CD14-positive monocyte (primary cell): ENCODE measurements at places on chromosomes 1 and 21. TPM values are rescaled to one million over a fixed set of nuclear protein-coding genes. Genes with fewer than 3 reads are reported as not detected.

The FCRLB gene
- 0.39 TPM for polyA plus RNA-seq

The MRPL9 gene
- polyA plus RNA-seq: 20.7 and 25.6 TPM in 2 replicates

The SYNC gene
- polyA plus RNA-seq: 0.03 TPM in 1 of 2 replicates, not detected in the other

DNA sequence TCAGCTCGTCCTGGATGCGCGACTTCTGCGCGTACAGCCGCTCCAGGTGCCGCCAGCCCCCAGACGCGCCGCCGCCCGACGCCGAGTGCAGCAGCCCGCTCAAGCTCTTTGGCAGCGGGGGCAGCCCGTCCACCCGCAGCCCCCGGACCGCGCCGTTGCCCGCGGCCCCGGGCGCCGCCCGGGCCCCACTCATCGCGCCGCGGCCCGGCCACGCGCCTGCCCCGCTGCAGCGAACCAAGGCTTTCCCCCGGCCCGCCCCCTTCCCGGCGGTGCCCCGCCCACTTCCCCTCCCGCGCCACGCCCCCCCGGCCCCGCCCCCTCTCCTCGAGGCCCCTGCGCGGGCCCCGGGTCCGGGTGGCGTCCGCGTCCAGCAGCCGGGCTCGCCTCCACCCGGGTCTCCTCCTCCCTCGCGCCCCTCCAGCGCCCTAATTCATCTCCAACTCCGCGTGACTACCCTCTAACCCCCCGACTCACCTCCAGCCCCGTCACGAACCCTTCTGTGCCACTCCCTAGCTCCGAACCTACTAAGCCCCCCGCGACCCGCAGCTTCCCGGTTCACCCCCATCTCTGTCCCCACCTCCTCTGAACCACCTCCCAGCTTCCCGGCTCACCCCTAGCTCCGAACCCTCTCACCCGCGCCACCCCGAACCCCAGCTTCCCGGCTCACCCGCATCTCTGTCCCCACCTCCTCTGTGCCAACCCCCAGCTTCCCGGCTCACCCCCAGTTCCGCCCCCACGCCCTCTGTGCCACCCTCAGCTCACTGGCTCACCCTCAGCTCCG is at the start of gene FAM89A:
Gene FAM89A, minus strand, starts transcription at position 236 of the 781 bp plus-strand sequence. Its CDS starts 43 bp downstream, at position 193.
- H3K27ac ChIP-seq: no peak within 1 kb of the TSS
- peaks cover 13% of the 10 kb centered on the region for H3K27me3 ChIP-seq
- DNase-seq: peak; percentile 34
- peaks cover 35% of the 10 kb centered on the region for H3K4me1 ChIP-seq
- H3K4me3 ChIP-seq: peak within 1 kb of the TSS; percentile 78

DNA sequence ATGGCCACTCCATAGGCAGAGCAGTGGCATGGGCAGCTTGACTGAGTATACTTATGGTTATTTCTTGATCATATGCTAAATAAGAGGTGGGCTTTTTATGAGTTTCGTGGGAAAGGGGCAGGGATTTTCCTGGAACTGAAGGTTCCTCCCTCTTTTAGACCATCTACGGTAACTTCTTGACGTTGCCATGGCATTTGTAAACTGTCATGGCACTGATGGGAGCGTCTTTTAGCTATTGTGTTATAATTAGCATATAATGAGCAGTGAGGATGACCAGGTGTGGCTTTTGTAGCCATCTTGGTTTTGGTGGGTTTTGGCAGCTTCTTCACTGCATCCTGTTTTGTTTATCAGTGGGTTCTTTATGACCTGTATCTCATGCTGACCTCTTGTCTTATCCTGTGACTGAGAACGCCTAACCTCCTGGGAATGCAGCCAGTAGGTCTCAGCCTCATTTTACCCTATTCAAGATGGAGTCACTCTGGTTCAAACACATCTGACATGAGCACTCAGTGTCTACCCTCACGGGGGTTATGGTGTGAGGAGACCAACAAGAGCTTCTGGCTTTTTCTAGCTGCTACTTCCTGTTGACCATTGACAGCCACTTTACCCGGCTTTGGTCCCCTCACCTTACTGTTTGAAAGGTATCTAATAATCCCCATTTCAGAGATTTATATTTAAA is 71.7 kb downstream of the GALNT2 start:
- H3K4me3 ChIP-seq: no peak overlapping the region

DNA sequence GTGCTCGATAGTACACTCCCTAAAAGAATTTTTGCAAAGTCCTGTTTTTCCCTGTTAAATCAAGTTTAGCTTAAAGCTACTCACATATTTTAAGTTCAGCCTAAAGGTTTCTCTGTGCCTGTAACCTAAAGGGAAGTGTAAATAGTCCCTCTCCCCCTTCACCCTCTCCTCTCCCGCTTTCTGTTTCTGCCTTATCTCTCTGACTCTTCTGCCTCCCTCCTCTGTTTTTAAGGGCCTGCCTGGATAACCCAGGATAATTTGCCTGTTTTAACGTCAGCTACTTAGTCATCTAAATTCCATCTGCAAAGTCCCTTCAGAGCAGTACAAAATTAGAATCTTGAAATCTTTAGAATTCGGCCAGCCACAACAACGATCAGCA is 92.6 kb downstream of the NID1 start:
- peak overlapping the region; percentile 95 for H3K27ac ChIP-seq
- DNase-seq: peak; percentile 55
- peaks cover 31% of the 10 kb centered on the region for H3K4me1 ChIP-seq
- peak overlapping the region; percentile 72 for H3K4me3 ChIP-seq
- H3K36me3 ChIP-seq: peaks cover 2% of the 10 kb centered on the region
